ENCODE measurements at places on chromosomes 12 and 14. TPM values are rescaled to one million over a fixed set of nuclear protein-coding genes. Genes with fewer than 3 reads are reported as not detected.

GRCh38 chr14:65057695-65058094, 44.6 kb downstream of the MAX start:
- no peak overlapping the region for H3K27ac ChIP-seq
- peaks cover 2% of the 10 kb centered on the region for H3K4me1 ChIP-seq
- H3K27me3 ChIP-seq, result no peaks in the 10 kb centered on the region
- H3K36me3 ChIP-seq, result no peaks in the 10 kb centered on the region
- DNase-seq, result no peak
- H3K4me3 ChIP-seq, result no peak overlapping the region

GRCh38 chr14:25828562-25828961, 769.3 kb downstream of the NOVA1 start:
- no peaks in the 10 kb centered on the region for H3K4me1 ChIP-seq
- no peak for DNase-seq
- no peaks in the 10 kb centered on the region for H3K27me3 ChIP-seq
- no peak overlapping the region for H3K4me3 ChIP-seq

DNA sequence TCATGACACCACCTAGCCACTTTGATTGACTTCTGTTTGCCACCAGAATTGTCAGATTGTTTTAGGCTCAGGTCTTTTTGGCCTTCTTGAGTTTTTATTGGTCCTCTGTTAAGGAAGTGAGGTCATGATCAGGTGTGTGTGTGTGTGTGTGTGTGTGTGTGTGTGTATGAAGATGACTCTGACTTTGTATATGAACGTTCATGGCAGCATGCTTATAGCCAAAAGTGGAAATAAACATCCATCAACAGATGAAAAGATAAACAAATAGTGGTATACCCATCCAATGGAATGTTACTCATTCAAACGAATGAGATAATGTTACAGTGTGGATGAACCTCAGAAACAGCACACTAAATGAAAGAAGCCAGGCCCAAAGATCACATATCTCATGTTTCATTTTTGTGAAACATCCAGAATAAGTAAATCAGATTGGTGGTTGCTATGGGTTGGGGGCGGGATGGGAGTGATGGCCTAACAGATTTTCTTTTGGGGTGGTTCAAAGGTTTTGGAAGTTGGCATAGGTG, 258.6 kb downstream of the KTN1 start:
- no peaks in the 10 kb centered on the region for H3K27me3 ChIP-seq
- H3K4me3 ChIP-seq, result no peak overlapping the region
- H3K4me1 ChIP-seq, result no peaks in the 10 kb centered on the region
- H3K27ac ChIP-seq, result no peak overlapping the region

The CABP1 gene
- total RNA-seq, result not detected
